ENCODE measurements at places on chromosomes 4 and X.

GRCh38 chr4:67465032-67465762 is 80.1 kb downstream of the CENPC start:
- DNase-seq = no peak

DNA sequence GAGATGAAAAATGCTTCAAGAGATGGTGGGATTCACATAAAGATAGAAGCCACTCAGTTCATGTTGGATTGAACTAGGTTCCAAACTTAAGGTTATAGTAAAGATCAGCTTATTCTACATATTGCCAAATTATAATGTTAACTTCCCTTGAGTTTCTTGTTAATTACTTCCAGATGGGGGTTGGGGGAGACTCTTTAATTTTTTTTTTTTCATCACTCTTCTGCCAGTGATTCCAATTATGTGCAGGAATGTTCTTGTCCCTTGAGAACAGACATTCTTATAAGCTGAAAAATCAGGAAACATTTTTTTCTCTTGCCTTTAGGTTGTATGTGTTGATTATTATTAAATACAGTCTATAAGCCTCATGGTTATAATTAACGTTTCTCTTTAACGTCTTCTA is 30.0 kb downstream of the MND1 start:
- no peak for DNase-seq

DNA sequence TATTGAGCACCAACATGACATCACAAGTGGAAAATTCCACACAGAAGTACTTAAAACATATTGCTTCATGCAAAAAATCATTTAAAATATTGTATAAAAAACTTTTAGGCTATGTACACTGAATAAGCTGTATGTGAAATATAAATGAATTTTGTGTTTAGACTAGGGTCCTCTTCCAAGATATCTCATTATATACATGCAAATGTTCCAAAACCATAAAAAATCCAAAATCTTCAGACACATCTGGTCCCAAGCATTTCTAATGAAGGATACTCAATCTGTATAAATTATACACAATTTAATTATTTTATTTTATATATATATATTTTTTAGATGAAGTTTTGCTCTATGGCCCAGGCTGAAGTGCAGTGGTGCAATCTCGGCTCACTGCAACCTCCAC is 10.1 kb upstream of the GSX2 start:
- DNase-seq = no peak

DNA sequence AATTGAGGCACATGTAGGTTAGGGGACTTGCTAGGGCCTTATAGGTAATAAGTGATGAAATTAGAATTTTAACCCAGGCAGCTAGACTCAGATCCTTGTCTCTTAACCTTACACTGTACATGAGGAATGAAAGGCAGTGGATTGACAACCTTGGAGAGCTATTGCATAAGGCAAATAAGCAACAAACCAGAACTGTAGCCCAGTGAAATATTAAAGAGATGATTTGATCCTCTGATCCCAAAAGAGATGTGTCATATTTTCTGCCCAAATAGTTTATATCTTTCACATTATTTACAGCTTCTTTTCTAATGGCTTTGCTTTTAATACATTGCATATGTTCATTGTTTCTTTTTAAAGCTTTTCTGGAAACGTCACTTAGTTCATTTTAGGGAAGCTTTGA is 252.6 kb downstream of the ANK2 start:
- no peak for DNase-seq

GRCh38 chr4:20761826-20762225 is 61.6 kb downstream of the PACRGL start:
- DNase-seq = no peak

GRCh38 chr4:147307896-147308674 is 172.8 kb upstream of the EDNRA start:
- DNase-seq = no peak
